ENCODE measurements at places on chromosomes 5 and 9. TPM values are rescaled to one million over a fixed set of nuclear protein-coding genes. Genes with fewer than 3 reads are reported as not detected.
A peak's percentile ranks its signal among the peaks of the same experiment; 100 is the strongest.

DNA sequence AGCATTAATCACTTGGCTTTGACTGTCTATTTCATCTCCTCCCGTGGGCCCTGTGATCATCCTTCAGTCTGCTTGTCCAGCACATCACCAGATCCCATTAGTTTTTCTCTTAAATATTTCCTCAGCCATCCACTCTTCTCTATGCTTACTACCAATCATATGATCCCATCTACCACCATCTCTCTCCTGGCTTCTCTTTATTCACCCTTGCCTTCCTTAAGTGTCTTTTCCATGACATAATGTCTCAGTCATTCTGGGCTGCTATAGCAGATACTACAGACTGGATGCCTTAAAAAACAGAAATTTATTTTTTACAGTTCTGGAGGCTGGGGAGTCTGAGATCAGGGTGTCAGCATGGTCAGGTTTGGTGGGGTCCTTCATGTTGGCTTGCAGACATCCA, 208.4 kb upstream of the PPP1R2B start:
- H3K27ac ChIP-seq = no peak overlapping the region
- no peaks in the 10 kb centered on the region for H3K27me3 ChIP-seq
- H3K4me3 ChIP-seq = no peak overlapping the region
- DNase-seq = peak; percentile 23

PKD2L2 gene
- not detected for polyA plus RNA-seq

GRCh38 chr9:37407468-37407867, 15.0 kb upstream of the GRHPR start:
- no peaks in the 10 kb centered on the region for H3K36me3 ChIP-seq
- no peaks in the 10 kb centered on the region for H3K27me3 ChIP-seq

IPPK gene
- polyA plus RNA-seq = 6.0 TPM

DENND1A gene
- 8.7 TPM for polyA plus RNA-seq

All from stomach (tissue), 19 donors.